ENCODE measurements at places on chromosomes 4 and X.

DNA sequence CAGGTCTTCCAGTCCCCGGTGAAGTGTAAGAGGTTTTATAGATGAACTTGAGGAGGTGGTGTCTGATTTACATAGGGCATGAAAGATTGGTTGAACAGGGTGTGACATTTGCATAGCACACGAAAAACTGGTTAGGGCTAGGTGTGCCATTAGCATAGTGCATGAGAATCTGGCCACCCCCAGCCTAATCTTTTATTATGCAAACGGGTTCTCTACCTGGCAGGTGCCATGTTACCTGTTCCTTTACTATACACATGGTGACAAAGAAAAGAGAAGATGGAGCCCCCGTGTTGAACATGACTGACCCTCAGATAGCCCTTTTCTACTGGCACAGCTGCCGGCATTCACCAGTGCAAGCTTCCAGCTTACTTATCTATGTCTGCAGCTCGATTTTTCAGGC is 71.0 kb downstream of the UCHL1 start:
- no peak for DNase-seq

GRCh38 chr4:53783208-53783859 is 192.0 kb upstream of the LNX1 start:
- no peak for DNase-seq

GRCh38 chr4:23384741-23385140 is 505.1 kb downstream of the PPARGC1A start:
- DNase-seq: no peak

DNA sequence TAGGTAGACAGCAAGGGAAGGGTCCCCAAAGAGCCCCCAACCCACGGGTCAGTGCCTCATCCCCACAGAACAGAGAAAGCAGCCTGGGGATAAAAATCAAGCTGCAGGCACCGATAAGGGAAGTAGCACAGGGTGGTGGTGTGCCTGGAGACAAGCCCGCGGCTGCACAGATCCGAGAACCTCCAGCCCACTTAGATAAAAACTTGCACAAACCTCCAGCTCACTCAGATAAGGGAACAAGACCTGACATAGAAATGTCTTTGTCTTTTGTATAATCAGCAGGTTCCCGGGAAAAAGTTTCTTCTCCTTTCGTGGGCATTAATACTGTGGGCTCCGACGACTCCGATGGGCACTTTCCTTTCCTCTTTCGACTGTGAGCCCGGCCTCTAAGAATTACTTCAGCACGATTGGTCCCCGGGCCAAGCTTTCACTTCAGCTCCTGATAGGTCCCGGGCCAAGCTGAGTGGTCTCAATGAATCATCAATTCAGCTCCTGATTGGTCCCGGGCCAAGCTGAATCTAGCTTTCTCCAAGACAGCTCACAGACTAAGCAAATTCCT is 32.4 kb downstream of the PRDX4 start:
- DNase-seq: no peak

- no peak for DNase-seq
Measured at GRCh38 chrX:126770179-126770578, 49.4 kb upstream of the PRR32 start.

GRCh38 chrX:50100188-50100587 is 100.6 kb downstream of the AKAP4 start:
- DNase-seq: no peak

DNA sequence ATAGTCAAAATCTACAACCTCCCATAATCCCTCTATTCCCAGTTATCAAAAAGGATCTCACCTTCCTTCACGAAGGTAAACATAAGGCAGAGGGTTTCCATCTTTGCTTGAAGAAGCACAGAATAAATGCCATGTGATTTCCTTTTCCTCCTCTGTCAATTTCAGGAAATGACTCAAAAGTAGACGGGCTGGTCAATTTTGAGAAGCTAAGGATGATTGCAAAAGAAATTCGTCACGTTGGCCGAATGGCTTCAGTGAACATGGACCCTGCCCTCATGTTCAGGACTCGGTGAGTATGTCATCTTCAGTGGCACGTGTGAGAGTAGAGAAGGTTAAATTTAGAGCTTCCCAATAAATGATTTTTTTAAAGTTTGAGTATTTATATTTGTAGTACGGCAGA is 240.2 kb downstream of the RAPGEF2 start:
- DNase-seq: no peak

DNA sequence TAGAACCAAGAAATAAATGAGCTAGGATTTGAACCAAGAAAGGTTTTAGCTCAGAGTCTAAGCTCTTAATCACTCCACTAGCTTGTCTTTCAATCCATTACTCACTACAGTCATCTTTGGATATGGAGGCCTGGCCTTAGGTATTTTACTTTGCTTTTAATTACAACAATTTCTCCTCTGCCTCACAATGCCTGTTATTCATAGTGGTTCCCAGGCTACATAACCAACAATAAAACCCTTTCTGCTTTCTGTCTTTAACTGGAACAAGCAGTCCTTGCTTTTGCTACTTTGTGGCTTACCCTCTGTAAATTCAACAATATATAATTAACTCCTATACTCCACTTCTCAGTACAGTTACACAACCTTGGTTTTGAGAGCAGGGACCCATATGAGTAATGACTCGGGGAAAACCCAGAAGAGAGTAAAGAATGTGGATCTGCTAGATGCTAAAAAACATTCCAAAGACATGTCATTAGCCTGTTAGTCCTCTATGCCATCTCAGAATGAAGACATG is 94.7 kb upstream of the NAP1L5 start:
- no peak for DNase-seq

DNA sequence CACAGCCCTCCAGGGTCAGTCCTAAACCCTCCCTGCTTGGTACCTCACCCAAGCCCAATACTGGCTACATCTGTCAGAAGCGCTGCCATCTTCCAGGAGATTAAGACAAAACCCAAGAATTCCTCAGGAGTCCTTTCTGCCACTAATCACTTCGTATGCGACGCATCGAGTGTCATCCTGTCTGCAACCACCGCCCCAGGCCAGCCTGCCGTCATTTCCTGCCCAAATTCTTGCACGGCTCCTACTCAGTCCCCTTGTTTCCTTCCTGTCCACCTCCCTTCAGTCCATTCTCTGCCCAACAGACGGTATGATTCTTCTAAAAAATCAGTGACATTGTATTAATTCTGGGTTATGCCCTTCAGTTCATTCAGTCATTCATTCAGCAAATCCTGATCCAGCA is 113.6 kb downstream of the NFKB1 start:
- DNase-seq: no peak

GRCh38 chr4:169259271-169259670 is 11.5 kb downstream of the SH3RF1 start:
- DNase-seq: no peak

GRCh38 chrX:46965125-46965758 is 53.0 kb downstream of the JADE3 start:
- DNase-seq: no peak

DNA sequence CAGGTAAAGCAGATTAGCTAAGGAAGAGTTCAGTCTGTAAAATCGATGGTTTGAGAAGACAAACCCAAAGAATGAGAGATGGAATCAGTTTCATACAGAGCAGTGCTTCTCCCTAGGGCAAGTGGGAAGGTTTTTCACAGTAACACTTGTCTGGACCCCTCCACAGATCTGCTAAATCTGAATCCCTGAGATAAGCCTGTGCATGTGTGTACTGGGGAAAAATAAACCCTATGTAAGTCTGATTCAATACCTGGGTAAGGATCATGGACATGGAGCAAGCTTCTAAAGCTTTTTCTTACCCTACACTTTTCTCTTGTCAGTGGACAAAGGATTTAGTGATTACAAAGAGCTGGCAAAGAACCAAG is 13.6 kb downstream of the ELOVL6 start:
- no peak for DNase-seq

DNA sequence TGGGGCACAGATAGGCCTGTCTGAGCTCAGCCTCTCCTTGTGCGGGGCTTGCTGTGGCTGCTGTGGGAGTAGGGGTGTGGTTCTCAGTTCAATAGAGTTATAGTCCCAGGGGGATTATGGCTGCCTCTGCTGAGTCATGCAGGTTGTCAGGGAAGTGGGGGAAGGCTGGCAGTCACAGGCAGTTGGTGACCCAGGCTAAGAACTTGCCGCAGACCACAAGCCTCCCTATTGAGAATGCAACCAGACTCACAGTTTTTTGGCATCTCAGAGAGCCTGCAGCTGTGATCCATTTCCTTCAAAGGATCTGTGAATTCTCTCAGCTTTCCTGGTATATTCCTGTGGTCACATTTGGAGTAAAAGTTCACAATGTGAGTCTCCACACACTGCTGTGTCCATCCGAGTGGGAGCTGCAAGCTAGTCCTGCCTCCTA is 364.9 kb downstream of the ZNF674 start:
- DNase-seq: no peak

GRCh38 chr4:139797287-139797686 is 131.7 kb downstream of the MGST2 start:
- no peak for DNase-seq

GRCh38 chr4:15925830-15926229 is 12.7 kb downstream of the FGFBP1 start:
- DNase-seq: no peak

GRCh38 chrX:104420907-104421306 is 145.1 kb upstream of the IL1RAPL2 start:
- no peak for DNase-seq

DNA sequence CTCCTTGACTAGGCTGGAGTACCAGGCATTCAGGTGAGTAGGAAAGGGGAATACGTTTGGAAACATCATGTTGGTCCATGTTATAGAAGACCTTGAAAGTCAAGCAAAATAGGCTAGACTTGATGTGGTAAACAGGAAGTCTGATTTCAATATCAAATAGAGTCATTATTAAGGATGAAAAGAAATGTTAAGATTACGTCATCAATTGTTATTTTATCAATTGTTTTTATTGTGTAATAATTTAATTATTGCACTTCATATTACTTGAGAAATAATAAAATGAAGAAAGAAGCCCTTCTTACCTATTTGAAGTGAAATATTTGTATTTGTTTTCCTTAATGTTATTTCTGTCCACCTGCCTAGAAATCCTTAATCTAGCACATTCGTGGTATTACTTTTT is 361.0 kb upstream of the HAND2 start:
- DNase-seq: no peak

GRCh38 chr4:69617083-69617694 is 22.3 kb downstream of the UGT2A2 start:
- no peak for DNase-seq

DNA sequence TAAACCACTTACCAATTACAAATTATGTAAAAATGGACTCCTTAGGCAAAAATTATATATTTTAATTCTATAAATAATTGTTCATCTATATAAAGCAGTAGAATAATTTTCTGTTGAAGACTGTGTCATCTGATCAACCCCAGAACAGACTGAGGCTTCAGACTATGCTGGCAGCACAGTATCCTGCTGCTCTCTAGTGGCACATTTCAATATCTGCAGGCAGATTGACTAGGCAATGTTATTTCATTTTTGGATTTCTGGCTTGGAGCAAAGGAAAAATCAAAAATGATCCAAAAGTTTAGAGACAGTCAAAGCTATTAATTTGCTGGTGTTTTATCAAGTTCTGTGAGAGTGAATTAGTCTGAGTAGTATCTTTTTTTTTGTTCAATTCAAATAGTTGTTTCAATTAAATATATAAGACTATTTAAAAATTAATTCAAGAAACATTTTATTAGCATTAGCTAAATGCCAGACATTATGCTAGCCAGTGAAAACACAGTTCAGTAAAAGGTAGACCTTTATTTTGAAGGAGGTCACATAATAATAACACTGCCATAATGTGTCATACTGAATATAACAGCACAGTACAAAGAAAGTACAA is 21.3 kb upstream of the SULT1E1 start:
- DNase-seq: peak; percentile 1

DNA sequence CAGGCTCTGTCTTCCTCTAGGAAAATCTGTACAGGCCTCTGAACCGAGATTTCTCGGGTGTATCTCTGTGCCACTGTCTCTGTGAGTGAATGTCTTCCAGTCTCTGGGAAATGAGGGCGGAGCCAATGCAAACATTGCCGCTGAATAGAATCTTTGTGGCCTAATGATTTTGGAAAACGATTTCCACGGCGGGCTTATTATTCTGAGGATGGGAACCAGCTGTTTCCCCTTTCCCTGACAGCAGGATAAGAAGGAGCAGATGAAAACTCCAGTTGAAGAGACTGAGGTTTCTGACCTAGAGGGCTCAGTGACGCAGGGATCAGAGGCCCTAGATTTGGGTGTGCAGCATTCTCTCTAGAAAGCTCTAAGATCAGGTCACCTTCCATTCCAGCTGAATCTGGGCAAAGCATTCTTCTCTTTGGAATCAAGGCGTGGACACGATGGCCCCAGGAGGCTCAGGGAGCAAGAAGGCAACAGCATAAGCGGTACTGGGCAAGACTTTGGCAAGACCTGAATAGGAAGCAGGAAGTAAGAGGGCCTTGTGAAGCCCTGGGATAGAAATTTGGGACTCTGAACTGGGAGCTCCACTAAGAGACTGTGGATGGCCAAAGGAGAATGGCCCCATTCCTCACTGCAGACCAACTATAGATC is 47.3 kb downstream of the PJA1 start:
- no peak for DNase-seq

- DNase-seq: no peak
Measured at GRCh38 chrX:20352504-20352903, 85.8 kb upstream of the RPS6KA3 start.

DNA sequence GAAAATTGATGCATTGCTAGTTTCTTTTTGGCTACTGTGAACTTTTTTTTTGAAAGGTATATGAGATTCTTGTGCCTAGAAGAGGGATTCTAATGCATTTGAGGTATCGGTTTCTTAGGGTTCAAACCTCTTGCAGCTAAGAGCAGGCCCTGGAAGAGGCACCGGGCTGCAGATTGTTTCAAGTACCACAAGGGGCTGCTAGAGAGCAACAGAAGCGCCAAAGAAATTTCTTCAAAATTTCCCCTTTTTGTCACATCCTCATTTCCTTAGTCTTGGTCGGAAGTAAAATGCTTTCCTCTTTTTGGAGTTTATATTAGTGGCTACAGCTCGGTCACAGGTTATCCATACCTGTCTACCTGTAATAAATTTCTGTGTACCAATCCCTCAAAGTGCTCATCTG is 89.8 kb downstream of the PDGFRA start:
- DNase-seq: no peak

- DNase-seq: no peak
Measured at GRCh38 chrX:2678583-2678982, 12.5 kb upstream of the CD99 start.

DNA sequence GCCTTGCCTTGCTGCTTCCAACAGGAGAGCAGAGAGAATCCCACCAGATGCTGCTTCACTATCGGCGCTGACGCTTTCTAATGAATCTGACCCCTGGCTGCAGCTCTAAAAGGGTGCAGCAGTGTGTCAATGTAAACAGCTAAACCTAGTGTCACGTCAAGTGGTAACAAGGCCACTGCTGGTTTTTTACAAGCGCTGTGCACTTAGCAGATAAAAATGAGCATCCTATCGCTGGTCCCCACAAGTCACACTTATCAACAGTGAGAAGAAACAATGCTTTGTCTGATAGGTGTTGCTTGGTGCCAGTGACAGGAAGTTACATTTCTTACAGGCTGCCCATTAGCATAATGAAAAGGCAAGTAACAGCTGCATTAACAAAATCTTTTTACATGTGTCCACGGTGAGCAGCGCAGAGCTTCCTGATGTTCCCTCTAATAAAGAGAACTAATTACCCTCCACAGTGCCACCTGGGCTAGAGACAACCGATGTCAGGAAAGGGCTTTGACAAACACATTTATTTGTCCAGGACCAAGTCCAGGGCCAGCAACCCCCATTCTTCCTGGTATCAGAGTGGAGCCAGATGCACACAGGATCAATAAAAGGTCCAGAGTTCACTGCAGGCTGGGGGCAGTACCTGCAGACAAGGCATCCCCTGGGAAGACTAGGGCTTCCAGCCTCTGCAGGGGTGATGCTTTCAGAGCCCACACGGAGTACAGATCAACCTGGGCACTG is 176.0 kb downstream of the MGST2 start:
- no peak for DNase-seq

- no peak for DNase-seq
Measured at GRCh38 chr4:133801883-133802282, 399.7 kb downstream of the PABPC4L start.
